NCI-H526 (cell line): ENCODE measurements at places on chromosomes 5 and 9.

GRCh38 chr9:127923771-127924170, 6.8 kb downstream of the PIP5KL1 start:
- DNase-seq = no peak

- peak; percentile 62 for DNase-seq
Observed at GRCh38 chr5:127875235-127876021, 172.2 kb downstream of the CCDC192 start.

DNA sequence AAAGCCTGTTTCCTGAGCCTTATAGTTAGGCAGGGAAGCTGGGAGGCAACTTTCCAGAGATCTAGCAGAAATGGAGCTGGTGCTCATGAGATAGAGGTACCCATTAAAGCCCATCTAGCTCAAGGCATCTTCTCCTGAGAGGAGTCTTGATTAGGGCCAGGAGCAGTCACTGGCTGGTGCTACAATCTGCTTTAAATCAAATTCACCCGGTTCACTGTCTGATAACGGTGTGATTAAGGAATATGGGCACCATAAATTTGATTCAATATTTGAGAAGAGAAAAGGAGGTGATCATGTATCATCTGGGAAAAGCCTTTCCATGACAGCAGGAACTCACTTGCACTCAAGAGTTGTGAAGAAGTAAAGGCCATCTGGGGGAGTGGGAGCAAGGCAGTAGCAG, 23.9 kb upstream of the NR5A1 start:
- no peak for DNase-seq

GRCh38 chr9:107875571-107875980, 386.0 kb upstream of the KLF4 start:
- DNase-seq = no peak

- DNase-seq = no peak
Observed at GRCh38 chr5:32325062-32325461, 12.3 kb upstream of the MTMR12 start.

DNA sequence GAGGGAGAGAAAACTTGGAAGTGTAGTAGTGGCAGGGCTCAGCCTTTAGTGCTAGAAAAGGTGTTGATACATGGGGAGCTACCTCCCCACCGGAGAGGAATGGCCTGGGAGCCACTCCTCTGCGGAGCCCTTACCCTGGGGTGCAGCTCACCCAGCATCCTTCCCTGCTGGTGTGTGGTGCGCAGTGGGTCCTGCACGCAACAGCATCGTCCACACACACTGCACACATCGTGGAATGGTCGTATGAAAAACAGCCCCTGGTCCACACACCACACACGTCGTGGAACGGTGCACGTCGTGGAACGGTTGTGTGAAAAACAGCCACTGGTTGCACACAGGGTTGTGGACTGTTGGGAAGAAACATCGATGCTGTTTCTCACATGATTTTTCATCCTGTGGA, 16.1 kb upstream of the AHRR start:
- DNase-seq = no peak

GRCh38 chr9:127179633-127180441, 57.4 kb upstream of the ANGPTL2 start:
- no peak for DNase-seq

DNA sequence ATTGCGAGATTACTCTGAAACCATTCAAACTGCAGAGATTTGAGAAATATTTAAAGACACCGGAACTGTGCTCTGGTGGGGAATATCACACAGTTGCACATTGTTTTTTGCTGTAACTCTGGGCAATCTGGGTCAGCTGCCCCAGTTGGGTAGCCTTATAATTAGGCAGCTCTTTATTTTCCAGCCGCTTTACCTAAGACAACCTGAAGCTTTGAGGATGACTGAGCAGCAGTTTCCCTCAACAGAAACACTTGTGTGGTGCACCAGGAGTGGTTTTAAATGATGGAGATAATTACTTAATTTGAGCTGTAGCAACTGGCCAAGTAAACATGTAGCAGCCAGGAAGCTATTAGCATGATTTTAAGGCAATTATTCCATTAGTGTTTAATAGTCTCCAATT, 2.9 kb downstream of the PLCXD3 start:
- no peak for DNase-seq

GRCh38 chr9:6239694-6240093, 24.1 kb downstream of the IL33 start:
- DNase-seq = no peak

- no peak for DNase-seq
Observed at GRCh38 chr9:86697999-86698398, 249.3 kb downstream of the GAS1 start.

DNA sequence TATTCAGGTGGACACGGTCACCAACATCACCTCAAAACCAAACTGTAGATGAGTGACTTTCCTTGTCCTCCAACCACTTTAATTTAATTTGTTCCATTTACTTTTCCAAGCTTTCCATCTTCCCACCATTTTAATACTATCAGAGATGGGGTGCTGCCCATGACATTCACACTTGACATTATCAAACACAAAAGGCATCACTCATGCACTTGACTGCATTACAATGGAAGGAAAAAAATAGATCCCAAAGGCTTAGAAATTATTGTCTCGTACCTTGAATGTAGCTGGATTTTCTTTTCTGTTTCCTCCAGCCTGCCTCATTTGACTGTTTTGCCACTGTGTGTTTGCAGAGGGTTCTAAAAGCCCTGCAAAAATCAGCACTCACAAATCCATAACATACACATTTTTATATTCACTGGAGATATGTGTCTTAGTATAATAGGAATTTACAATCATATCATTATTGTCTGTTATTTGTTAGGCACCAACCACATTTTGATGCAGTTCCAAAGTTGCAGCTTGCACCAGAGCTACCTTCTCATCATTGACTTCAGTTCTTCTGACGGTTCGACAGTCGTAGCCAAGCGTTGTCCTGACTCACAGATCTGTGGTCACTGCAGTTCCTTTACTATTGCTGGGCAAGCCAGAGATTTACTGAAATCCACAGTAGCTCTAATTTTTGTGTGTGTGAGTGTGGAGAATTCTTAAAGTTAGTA, 712.3 kb upstream of the WWC1 start:
- no peak for DNase-seq
